ENCODE measurements at places on chromosomes 5 and 9. TPM values are rescaled to one million over a fixed set of nuclear protein-coding genes. Genes with fewer than 3 reads are reported as not detected.

The DDX4 gene
- 0.50 TPM for total RNA-seq

The SLC36A2 gene
- not detected for total RNA-seq

The RNF130 gene
- 2.9 TPM for total RNA-seq

The BTNL9 gene
- total RNA-seq = not detected

The PCDHGA10 gene
- 0.05 TPM for total RNA-seq

The CXCL14 gene
- not detected for total RNA-seq

- DNase-seq = no peak
Measured at GRCh38 chr5:74608736-74609601, 31.6 kb downstream of the ENC1 start.

- DNase-seq = no peak
Measured at GRCh38 chr9:133252301-133253020, 22.5 kb downstream of the ABO start.

DNA sequence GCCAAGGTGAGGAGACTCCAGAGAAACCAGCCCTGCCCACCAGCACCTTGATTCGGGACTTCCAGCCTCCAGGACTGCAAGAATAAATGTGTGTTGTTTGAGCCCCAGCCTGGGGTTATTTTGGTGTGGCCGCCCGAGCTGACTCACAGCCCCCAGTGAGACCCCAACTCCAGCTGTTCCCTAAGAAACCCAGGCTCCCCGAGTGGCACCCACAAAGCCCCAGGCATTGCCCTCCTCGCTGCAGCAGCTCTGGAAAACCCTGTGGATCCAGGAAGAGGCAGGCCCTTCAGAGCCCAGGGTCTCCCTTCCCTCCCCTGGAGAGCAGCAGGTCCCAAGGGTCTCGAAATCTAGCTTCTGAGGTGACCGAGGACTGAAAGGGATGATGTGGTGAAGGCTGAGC lies 69.2 kb upstream of the PPP1R26 start:
- DNase-seq = no peak

GRCh38 chr5:169301386-169301934 lies 521 bp upstream of the SLIT3 start:
- DNase-seq = no peak

DNA sequence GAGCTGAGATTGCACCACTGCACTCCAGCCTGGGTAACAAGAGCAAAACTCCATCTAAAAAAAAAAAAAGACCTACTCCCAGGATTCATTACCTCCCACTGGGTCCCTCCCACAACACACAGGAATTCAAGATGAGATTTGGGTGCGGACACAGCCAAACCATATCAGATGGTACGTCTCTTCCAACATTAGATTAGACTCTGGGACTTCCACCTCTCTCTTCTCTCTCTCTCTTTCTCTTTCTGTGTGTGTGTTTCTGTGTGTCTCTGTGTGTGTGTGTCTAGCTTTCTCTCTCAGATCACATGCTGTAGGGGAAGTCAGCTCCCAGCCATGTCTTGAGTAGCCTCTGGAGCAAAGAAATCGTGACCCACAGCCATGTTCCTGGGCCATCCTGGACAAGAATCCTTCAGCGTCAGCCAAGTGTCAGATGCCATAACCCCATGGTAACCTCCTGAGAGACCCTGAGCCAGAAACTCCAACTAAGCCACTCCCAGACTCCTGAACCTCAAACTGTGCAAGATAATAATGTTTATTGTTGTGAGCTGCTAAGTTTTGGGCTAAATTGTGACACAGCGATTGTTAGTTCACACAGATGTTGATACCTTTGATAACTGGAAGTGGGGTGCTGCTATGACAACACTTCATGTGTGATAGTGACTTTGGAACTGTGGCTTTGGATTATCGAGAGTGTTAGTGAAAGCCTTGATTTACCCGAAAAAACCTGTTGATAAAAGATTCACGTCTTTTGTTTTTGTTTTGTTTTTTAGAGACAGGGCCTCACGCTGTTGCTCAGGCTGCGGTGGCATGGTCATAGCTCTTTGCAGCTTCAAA lies 4.1 kb upstream of the CMBL start:
- DNase-seq = no peak

DNA sequence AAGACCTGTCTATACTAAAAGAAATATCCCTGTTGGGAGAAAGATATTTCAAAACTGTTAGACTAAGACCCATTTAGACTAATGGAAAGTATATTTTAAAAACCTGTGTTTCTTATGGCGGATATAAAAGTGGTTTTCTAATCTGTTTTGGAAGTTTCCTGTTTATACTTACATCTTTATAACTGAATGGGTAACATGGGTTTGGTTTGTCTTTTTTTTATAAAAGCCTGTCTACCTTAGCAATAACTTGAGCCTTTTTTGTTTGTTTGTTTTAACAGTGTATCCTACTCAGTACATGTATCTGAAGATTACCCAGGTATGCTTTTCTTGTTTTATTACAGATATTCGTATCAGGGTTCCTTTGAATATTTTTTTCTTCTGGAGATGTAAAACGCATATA lies 83.4 kb downstream of the PARP8 start:
- no peak for DNase-seq

GRCh38 chr9:92176068-92176799 lies 61.0 kb upstream of the SPTLC1 start:
- no peak for DNase-seq

GRCh38 chr9:126490871-126491567 lies 122.7 kb upstream of the LMX1B start:
- peak; percentile 60 for DNase-seq

DNA sequence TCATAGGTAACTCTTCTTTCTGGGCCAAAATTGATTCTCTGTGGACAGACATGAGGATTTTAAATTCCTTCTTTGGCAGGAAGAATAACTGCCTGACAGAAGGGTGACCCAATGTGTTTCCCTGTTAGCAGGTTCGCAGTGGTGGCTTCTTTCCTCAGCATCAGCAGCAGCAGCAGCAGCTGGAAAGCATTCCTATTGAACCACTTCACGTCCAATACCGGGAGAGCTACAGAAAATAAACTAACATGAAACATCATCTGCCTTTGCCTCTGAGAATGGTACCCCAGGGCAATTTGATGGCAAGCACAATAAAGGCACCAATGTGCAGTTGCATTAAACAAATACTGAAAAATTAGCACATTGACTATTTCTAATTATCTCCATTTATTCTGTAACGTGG lies 214.5 kb downstream of the TMEM167A start:
- DNase-seq = no peak

GRCh38 chr9:4984171-4984620 lies 876 bp upstream of the JAK2 start:
- no peak for DNase-seq

DNA sequence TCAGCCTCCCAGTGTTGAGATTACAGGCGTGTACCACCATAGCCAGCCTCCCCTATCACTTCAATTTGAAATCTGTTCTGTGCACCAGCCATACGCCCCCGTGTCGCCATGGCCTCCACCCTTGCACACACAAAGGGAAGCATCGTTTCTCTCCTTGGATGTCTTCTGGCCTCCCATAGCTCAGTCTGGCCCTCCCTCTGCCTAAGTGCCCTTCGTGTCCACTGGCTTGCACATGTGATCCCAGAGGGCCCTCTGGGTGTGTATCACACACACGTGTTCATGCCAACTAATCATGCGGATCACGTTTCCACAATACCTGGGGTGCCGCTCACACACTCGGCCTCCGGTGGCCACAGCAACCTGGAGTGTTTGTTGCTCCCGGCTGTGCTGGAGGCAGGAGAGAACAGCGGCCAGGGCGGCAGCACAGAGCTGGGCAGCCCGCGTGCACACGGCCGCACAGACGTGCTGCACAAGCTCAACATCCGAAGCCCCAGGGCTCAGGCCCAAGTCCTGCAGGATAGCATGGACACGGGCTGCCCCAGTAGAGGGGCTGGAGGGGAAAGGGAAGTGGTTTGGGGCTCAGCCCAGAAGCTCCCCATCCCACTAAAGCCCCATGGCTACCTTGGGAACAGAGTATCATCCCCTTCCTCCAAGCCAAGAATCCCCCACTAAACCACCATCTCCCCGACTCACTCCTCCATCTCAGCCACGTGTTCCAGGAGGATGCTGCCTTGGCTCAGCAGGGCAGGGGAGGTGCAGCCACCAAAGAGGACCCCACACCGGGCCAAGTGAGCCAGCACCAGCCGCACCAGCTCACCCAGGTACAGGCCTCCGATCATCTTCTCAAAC lies 10.9 kb downstream of the HK3 start:
- no peak for DNase-seq

- peak; percentile 66 for DNase-seq
Measured at GRCh38 chr9:91253488-91253887, 108.2 kb downstream of the AUH start.
